Panc1 (cell line): ENCODE measurements at places on chromosomes 12 and 14. TPM values are rescaled to one million over a fixed set of nuclear protein-coding genes. Genes with fewer than 3 reads are reported as not detected.

Gene GPX2
- 0.15 TPM for total RNA-seq

Gene LRRIQ1
- total RNA-seq: 0.15 TPM

Gene KRT75
- 0.15 TPM for total RNA-seq

Gene KRT6C
- not detected for total RNA-seq

Gene LRIG3
- total RNA-seq: 12.1 TPM

Gene GDF11
- 11.8 TPM for total RNA-seq

Gene TAS2R42
- total RNA-seq: not detected

Gene ZNF705A
- total RNA-seq: not detected

Gene MEG3
- total RNA-seq: 62.4 TPM

Gene TPH2
- total RNA-seq: not detected

Gene KLHL33
- not detected for total RNA-seq

Gene ESRRB
- total RNA-seq: not detected

Gene KRT82
- total RNA-seq: not detected

GRCh38 chr12:76901628-76902380 is 23.0 kb upstream of the CSRP2 start:
- DNase-seq: no peak

GRCh38 chr12:5377997-5378592 is 53.8 kb upstream of the NTF3 start:
- no peak for DNase-seq

DNA sequence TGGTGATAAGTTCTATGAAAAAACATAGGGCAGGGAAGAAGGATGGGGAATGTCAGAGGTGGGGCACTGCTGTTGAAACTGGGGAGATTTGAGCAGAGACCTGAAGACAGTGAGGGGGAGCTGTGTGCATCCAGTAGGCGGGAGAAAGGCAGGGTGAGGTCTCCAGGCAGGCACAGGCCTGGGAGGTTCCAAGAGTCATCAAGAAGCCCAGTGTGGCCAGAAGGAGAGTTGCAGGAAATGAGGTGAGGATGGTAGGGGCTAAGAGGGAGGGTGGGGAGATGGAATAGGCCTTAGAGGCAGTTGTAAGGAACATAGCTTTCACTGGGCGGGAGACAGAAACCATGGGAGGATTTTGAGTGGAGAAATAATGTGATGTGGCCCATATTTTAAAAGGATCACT is 341.8 kb downstream of the GLT1D1 start:
- DNase-seq: no peak

GRCh38 chr12:88960213-88960878 is 380.1 kb upstream of the KITLG start:
- no peak for DNase-seq

DNA sequence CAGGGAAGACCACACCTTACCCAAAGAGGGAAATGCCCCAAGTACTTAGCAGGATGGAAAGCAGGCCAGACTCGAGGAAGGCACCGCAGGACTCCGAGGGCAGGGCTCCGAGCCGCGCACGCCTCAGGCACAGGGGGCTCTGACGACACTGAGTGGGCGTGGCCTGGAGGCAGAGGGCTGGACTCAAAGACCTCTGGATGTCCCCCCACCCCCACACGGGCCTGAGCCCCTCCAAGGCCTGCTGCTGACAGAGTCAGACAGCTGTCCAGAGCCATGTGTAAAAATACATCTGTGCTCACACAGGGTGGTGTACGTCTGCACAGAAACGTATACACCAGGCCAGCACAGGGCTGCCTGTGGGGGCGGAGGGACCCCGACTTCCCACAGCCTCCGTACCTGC is 1.4 kb downstream of the AKT1 start:
- no peak for DNase-seq

DNA sequence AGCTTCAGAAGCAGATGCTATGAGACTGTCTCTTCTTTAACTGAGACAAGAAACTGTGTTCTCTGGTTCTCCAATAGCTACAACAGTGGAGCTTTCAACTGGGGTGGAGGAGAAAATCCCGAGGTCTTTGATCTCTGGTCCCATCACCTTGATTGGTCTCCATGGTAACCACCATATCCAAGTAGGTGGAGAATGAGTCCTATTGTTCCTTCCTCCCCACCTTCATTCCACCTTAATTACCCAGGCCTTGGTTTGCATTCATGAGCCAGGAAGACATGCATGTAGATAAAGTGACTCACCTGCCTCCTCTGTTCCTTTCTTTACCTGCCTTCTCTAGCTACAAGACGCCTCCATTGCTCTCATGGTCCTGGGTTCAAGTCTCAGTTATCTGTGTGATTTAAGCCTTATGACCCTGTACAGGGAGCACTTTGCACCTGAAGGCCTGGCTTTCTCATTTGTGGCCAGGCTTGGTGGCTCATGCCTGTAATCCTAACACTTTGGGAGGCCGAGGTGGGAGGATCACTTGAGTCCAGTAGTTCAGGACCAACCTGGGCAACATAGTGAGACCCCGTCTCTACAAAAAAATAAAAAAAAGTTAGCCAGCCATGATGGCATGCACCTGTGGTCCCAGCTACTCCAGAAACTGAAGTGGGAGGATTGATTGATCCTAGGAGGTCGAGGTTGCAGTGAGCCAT is 157.7 kb upstream of the TBX3 start:
- no peak for DNase-seq

DNA sequence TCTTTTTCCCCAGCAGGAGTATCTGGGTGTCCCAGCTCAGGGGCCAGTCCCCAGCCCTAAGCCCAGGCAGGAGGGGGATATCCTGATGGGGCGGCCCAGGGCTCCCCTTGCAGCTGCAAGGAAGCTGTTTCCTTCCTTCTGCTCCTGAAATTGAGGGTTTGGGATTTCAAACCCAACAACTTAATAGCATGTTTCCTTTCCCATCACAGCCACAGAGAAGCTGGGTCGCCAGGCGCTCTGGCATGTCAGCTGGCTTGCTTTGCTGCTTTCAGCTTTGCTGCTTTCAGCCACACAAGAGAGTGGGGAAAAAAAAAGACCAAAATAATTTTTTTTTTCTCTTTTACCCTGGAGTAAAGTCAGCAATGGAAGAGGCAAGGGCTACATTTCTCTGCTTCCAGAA is 30.0 kb downstream of the HVCN1 start:
- no peak for DNase-seq

- no peak for DNase-seq
Observed at GRCh38 chr14:31137214-31137889, 70.2 kb downstream of the HECTD1 start.

DNA sequence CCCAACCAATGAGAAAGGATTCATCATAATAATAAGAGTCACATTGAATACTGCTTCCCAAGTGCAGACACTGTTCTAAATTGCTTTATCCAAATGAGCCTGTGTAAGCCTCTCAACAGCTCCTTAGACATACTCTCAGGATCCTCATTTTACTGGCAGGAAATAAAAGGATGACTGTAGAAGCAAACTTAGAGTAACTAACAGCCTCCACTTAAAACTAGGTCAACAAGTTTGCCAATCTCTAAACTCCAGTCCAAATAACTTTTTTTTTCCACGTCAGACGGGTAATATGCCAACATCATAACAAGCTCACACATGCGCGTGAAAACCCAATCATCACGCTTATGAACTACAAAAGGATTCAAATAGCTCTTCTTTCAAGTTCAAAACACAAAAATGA is 15.3 kb upstream of the DPF3 start:
- no peak for DNase-seq

GRCh38 chr12:103880299-103881142 is 39.5 kb upstream of the NT5DC3 start:
- DNase-seq: no peak

DNA sequence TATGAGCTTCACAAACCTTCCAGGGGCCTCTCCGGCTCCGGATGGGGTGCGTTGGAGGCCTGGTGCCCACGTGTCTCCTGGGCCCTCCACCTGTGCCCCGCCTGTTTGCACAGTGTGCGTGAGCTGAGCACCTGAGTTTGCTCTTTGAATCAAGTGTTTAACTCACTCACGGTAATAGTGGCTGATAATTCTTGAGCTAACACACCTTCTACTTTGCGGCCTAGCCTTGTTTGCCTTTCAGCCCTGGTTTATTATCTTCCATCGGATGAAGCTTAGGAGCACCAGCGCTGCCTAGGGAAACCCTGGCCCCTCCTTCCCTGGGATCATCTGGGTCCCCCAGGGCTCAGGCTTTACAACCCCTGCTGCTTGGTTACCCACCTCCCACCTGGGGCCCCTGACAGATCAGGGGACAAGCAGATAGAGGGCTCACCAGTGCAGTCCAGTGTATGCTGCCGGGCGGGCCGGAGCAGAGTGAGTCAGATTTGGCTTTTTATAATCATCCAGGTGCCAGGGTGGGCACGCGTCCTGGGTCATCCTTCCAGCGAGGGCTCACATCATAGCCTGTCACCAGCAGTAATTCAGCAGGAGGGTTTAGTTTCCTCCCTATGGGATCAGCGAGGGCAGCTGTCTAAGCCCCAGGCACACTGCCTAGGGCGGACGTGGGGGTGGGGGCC is 62.8 kb upstream of the RFLNA start:
- DNase-seq: no peak

DNA sequence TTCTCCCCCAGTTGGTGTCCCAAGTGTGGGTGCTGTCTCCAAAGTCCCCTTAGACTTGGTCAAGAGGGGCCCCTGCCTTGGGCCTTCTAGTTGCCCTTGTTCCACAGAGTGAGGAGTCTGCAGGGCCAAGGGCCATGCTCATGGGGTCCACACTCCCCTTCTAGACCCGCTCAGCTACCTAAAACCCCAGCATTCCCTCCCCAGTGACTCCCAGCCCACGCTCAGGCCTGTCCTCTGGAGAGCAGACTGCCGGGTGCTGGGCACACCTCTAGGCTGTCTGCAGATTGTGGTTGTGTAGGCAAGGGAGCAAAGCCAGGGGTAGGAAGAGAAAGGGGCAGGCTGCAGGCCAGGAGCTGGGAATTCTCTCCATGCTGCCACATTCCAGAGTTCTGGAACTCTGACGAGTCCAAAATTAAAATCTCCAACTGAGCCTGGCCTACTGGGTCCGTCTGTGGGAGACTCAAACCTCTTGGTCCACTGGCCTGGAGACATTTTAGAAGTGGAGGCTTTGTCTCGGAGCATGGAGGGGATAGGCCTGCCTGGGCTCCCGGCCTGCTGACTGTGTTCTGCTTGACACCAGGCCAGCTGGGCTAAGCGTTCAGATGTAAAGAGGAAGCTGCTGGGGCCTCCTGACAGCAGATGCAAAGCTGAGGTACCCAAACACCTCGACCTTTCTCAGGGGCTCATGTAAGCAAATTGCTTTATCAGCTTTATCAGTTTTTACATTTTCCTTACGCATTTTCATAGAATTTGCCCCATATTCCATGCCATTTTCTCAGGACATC is 13.7 kb upstream of the KRT5 start:
- no peak for DNase-seq

- DNase-seq: no peak
Observed at GRCh38 chr14:68193970-68194681, 374.5 kb downstream of the RAD51B start.

DNA sequence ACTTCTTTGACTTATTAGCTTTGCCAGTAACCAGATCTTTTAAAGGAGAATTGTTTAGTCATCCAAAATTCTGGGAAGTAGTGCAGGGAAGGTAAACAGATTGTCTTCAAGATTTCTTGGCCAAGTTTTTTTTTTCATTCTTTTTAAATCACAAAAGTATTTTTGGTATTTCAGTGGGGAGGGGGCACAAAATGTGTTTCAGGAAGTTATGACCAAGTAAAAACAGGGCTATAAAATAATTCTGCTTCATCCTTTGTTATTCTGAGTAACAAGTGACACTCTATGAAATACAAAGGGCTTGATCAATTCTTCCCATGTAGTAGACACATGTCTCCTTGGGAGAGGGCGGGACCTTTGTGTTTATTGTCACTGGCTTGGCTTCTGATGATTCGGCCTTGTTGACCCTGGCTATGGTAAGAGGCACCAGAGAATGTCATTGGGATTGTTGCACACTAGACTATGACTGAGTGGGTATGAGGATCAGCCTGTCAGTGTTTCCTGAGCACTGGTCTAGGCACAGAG is 55.4 kb downstream of the SUSD6 start:
- DNase-seq: no peak

GRCh38 chr12:48917857-48918537 is 7.3 kb downstream of the FKBP11 start:
- DNase-seq: no peak

- DNase-seq: no peak
Observed at GRCh38 chr12:65430006-65430405, 151.5 kb downstream of the MSRB3 start.

- DNase-seq: no peak
Observed at GRCh38 chr12:43087195-43088091, 464.6 kb downstream of the ADAMTS20 start.

- no peak for DNase-seq
Observed at GRCh38 chr12:22812531-22812930, 187.6 kb downstream of the ETNK1 start.

- DNase-seq: no peak
Observed at GRCh38 chr14:76829013-76829365, 2.8 kb downstream of the LRRC74A start.

GRCh38 chr14:23727566-23728335 is 91.6 kb downstream of the DHRS2 start:
- no peak for DNase-seq

- DNase-seq: no peak
Observed at GRCh38 chr12:7601406-7601805, 64.3 kb downstream of the APOBEC1 start.

DNA sequence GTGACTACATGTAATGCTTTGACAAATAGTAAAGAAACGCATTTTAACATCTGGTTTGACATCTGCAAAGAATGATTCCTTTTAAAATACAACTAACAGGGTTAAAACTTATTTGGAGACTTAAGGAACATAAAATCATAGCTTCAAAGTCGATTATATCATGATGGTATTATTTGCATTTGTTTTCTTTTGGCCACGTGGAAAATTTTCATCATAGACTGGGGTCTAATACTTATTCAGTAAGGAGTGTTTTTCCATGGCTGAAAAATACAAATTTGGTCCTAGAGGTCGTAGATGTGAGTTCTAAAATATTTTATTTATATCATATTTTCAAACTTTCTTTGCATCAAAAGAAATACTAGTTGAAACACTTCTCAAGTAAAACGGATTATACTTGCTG is 31.5 kb upstream of the LMNTD1 start:
- DNase-seq: no peak

GRCh38 chr12:6947615-6948014 is 3.5 kb upstream of the PTPN6 start:
- no peak for DNase-seq

GRCh38 chr12:80381121-80381520 is 62.9 kb upstream of the PTPRQ start:
- DNase-seq: no peak

DNA sequence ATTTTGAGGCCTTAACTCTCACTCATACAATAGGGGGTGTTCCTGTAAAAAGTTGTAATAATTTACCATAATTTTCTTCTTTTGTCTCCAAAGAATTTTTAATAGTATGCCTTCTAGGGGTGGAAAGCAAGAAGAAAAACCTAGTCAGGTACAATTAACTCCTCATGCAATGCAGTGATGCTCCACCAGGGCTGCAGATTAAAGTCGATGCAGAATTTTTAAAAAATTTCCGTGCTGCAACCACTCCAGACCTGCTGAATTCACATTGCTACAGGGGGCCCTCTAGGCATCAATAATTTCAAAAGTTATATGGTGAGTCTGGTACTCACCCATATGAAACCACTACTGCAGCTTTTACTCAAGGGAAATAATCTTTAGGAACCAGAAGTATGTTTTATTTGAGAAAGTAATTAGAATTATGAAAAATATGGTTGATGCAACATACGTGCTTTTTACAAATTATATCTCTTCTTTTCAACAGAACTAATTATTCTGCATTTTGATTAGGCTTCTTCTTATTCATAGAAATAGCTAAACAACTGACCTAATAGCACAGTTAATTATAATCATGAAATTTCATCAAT is 353.2 kb downstream of the BCAT1 start:
- no peak for DNase-seq
